ENCODE measurements at places on chromosomes 11 and 22. TPM values are rescaled to one million over a fixed set of nuclear protein-coding genes. Genes with fewer than 3 reads are reported as not detected.
A peak's percentile ranks its signal among the peaks of the same experiment; 100 is the strongest.

DNA sequence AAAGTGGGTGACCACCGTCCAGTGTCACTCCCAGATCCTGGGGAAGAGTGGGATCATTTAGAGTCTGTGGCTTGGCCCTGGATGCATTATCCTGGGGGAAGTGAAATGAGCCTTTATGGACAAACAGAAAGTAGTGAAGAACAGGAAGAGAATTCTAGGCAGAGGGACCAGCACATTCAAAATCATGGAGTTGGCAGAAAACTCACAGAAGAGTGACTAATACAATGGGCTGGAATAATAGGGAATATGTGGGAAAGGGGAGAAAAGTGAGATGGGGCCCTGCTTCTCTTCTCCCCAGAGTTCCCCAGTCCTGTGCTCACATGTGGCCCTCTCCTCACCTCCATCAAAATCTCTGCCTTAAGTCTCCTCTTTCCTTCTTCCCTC lies 84.3 kb downstream of the CCDC81 start:
- no peak for DNase-seq

DNA sequence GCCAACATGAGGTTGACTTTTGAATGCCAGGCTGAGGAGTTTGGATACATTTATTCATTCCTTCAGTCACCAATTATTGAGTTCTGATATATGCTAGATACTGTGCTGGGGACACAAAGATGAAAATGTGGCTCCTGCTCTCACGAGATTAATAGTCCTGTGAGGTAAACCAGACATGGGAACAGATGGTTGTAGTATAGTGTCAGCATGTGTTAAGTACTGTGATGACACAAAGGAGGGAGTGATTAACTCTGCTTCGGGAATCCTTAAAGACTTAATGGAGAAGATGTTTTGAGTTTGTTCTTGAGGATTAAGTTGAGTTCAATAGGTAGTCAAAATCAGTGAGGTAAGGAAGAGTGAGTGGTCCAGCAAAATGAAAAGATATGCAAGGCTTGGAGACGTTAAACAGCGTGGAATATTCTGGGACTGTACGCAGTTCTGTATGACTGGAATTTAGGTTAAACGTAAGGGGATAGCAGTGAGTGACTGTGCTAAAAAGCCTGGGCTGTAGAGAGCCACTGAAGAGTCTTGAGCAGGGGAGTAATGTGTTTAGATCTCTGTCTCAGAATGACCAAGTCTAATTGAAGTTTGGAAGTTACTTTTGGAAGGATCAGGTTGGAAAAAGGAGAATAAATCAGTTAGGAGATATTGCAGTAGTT lies 11.8 kb downstream of the RNF121 start:
- DNase-seq, result no peak

SCN4B gene
- 2.2 TPM for total RNA-seq

FADS1 gene
- total RNA-seq, result 61.1 TPM

TYMP gene
- 99.2 TPM for total RNA-seq

ARFGAP2 gene
- total RNA-seq, result 65.8 TPM

GRCh38 chr11:39442177-39442576 lies 2017.3 kb downstream of the LRRC4C start:
- DNase-seq, result no peak

- no peak for DNase-seq
Measured at GRCh38 chr11:56122073-56122472, at the start of gene OR8H3. OR8H3 (plus strand) TSS chr11:56122373; CDS start chr11:56122373, 0 bp downstream.

GRCh38 chr22:19962246-19962908 lies 20.8 kb upstream of the TXNRD2 start:
- peak; percentile 91 for DNase-seq

ABCG4 gene
- total RNA-seq, result 0.45 TPM

DNA sequence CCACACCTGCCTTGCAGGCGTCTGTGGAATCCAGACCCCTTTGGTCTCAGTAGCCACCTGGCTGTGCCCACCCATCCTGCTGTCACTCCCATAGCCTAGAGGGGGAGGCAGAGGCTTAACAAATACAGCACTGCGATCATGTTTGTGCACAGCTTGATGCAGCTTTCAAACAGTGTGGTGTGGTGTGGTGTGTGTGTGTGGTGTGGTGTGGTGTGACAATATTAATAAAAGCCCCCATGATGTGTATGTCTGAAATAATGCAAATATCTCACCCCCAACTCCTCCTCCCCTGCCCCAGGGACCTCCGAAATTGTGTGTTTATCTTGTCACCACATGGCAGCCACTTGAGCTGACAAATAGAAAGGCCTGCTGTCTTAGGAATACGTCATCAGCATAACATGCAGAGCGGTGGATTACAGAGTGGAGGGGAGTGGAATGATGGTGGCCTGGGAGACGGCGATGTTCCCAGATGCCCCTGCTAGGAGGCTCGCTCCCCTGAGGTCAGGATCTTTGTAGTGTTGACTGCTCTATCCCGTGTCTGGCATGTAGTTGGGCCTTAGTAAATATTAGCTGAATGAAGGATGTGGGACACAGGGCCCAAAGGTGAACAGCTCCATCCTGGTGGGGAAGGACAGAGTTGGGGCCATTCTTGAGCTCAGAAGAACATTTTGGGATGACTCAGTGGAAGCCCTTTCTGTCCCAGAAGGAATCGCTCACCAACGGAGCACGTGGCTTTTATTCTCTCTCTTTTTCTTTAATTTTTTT lies 2.8 kb downstream of the PDXP start:
- DNase-seq, result no peak

CLDN5 gene
- total RNA-seq, result 69.2 TPM

DNA sequence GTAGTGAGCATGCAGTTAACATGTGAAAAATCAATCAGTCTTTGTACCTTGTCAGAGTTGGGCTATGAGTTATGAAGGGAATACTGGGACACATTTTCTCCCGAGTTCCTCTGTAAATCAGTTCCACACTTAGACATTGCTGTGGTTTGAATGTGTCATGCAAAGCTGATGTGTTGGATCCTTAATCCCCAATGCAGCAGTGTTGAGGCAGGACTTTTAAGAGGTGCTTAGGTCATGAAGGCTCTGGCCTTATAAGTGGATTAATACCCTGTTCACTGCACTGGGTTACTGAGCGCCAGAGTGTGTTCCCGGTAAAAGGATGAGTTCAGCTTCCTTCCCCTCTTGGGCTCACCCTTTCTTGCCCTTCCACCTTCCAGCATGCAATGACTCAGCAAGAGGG lies 742.1 kb upstream of the TENM4 start:
- DNase-seq, result no peak

DNA sequence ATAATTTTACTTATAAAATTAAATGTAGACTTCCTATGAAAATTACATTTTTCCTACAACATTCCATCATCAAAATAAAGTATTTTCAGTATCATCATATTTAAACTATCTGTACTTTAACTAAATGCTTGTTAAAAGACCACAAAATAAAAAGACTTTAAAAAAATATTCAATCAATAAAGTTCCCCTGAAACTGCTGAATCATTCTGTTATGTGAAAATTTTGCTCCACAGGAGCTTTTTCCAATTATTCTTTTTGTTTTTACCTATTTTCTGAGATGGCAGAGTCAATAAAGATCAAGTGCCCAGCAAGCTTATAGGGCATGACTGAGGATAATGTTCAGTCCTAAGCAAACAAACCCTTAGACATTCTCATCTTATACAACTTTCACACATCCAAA lies 27.3 kb downstream of the ALKBH8 start:
- DNase-seq, result no peak

GRCh38 chr11:20008190-20008870 lies 151.9 kb downstream of the DBX1 start:
- DNase-seq, result no peak

DNA sequence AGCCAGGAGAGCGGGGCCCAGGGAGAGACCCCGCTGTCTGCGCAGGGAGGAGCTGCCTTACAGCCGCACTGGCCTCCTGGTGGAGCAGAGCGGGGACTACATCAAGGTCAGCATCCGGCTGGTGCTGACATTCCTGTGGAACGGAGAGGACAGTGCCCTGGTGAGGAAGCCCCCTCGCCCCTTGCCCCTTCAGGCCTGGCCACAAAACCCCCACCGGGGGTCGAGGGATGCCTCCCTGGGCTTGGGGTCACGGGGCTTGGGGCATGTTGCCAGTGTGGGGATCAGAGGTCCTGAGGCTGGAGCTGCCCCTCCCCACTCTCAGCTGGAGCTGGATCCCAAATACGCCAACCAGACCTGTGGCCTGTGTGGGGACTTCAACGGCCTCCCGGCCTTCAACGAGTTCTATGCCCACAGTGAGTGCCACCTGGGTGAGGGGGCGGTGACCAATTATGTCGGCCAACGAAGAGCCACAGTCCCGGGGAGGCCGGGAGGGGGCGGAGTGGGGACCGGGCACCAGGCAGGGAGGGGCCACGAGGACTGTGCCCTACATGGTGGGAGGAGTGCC lies 4.2 kb downstream of the MUC5B start:
- peak; percentile 36 for DNase-seq

OR6A2 gene
- 0.26 TPM for total RNA-seq
